ENCODE measurements at places on chromosomes 6 and 20.

DNA sequence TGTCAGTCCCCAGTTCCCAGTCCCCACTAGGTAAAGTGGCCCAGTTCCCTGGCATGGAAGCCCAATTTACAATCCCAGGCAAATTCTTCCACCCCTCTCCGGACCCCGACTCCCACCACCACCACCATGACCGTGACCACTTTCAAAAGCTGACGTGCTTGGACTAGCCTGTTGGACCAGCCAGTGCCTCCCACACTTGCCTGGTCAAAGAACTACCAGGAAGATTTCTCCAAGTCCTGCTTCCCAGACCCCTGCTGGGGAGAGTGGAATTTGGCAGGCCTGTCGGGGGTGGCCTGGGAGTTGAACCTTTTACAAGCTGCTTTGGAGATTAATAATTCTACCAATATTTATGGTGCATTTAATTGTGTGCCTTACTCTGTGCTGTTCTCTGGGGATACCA lies 1.4 kb upstream of the PTPRT start:
- DNase-seq = no peak

GRCh38 chr20:24446811-24447210 lies 22.6 kb upstream of the SYNDIG1 start:
- DNase-seq = no peak

GRCh38 chr6:88183471-88183870 lies 17.3 kb upstream of the CNR1 start:
- no peak for DNase-seq

- DNase-seq = no peak
These were observed 91.0 kb upstream of the MCHR2 start for GRCh38 chr6:100084991-100085364.

DNA sequence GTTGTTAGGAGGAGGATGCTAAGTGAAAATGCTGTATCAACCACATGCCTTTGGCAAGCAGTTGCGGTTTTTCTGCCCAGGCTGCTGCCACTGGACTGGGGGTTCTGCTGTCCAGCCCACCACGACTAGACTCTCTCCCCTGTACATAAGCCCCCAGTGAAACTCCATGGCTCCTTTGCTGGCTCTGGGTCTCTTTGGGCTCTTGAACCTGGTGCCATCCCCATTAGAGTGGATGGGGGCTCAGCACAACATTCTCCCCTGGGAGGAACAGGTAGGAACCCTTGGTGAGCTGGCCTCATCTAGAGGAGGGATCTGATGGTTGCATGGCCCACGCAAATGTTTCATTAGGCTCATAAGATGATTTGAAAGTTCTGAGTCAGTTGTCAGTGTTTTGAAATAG lies 204.8 kb upstream of the KCNG1 start:
- no peak for DNase-seq

DNA sequence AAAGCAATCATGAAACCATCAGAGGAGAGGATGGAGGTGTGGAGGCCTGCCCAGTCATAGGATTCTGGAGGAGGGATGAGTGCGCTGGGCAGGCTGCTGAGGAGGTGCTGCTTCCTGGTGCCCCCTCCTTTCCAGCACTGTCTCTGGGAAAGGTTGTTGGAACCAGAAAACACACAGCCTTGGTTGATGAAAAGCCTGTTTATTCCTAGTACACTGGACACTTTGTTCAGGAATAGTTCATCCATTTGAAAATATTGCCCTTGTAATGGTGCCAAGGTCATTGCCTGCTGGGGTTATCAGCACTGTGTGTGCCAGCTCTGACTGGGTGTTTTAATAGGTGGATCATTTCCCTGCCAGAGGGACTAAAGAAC lies 83.7 kb upstream of the ARMC2 start:
- no peak for DNase-seq

DNA sequence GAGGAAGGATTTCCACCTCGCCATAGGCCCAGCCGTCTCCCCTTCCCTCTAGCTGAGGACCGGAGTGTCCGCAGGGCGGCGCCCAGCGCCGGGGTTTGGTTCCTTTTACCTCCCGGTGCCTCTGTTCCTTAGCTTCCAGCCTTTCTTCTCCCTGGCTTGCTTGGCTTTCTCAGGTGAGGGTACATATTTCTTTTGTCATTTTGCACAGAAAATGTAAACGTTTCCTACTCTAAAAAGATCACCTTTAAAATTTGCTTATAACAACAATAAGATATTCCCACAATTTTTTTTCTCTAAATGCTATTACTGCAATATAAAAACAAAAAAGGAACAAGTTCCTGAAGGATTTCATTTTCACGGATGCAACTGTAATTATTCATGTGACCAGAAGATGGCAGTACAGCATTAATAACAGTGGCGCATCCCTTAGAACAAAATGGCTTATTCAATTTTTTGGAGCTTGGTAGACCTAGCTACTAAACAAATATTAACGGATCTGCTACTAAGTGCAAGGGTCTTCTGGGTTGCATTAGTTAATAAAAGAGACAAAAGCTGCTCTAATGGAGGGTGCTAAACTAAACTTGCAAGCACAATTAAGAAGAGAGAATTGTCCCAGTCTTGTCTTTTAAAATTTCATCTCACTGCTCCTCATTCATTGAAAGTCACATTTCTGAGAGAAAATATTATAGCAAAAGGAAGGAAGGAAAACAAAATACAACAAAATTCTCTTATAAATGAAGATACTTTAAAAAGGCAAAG lies 172.9 kb downstream of the ADGRG6 start:
- DNase-seq = no peak

GRCh38 chr6:45611491-45611890 lies 233.8 kb upstream of the SUPT3H start:
- no peak for DNase-seq

DNA sequence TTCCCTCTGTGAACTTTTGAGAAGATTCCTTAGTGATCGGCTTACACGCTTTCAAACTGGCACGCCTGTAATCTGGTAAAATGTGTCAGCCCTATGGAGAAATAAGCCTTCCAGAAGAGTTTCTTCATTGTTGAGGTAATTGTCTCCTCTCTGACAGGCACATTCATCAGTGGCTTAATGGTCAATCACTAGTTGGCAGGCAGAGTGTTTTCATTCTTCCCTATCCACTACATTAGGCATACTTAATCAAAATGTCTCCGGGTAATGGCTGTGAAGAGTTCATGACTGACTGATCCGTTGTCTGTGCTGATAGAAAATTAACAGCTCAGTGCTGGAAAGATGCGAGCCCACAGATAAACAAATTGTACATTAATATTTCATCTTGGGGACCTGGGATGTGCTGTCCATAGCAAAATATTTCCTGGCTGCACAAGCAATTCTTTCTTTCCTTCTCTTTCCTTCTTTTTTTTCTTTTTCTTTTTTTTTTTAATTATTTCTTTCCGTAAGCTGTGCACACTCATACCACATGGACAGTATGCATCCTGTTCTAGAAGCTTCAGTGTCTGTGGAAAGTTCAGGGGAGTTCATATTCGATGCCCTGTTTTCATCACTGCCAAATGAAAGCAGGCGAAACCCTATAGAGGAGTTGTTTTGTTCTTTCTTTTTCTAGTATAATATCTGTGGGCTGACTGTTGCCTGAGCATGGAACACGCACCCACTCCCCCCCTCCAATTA lies 31.4 kb downstream of the TSHZ2 start:
- DNase-seq = no peak

- no peak for DNase-seq
These were observed 357.3 kb downstream of the THBS2 start for GRCh38 chr6:168896321-168896720.

GRCh38 chr6:77633471-77633870 lies 19.4 kb upstream of the MEI4 start:
- no peak for DNase-seq

DNA sequence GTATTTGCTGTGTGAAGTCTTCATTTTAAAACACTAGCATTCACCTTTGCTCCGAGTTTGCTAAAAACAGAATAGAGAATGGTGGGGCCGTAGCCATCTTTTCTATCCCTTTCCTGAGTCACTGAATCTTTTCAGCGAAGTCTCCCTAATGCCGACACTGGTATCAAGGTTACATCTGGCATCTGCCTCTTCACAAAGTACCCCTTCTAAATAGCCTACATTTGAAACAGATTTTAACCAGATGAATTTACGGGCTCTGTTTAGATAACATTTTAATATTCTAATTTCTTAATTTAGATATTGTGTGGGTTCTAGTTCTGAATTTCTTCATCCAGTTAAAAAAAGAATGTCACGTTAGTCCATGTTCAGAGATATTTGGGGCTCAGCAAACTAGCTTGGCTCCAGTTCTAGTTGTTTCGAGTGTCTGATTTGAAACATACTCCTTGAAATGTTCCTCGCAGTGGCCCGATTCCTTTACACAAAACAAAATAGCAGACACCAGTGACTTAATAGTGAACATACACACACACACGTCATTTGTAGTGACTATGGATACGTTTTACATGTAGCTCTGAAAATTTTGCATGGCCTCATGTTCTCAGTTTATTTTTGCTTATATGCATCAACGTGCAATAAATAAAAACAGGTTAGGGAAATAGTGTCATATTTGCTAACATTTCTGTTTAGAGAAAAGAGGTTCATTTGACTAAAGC lies 15.1 kb downstream of the DSP start:
- no peak for DNase-seq

- no peak for DNase-seq
These were observed 26.9 kb downstream of the POPDC3 start for GRCh38 chr6:105152880-105153279.

DNA sequence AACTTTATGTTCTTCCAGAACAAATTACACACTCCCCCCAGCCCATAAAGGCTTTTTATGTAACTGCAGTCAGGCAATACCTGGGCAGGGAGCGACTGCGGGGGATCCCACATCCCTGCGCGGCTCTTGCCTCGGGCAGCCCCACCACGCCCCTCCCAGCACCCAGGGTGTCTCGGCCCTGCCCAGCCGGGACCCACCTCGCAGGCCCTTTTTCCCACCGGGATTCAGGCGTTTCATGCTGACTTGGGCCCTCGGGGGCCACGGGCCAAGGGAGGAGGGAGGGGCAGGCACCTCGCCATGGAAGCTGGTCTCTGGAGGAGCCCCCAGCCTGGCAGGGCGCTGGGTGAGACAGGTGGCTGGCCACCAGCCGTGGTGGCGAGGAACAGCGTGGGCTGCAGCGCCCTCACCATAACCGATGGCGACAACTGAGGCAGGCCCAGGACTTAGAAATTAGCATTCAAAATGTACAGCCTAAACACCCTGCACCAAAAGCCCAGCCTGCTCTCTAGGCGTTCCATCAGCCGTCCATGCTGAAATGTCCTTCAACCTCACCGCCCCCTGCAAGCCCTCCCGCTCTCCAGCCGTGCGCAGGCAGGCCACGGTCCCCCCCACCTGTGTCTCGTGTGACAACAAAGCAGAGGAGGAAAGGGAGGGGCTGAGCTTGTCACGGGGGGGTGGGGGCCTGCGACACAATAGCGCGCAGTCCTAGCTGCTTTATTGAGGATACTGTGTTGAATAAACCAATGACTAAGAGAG lies 15.1 kb upstream of the FOXC1 start:
- no peak for DNase-seq

DNA sequence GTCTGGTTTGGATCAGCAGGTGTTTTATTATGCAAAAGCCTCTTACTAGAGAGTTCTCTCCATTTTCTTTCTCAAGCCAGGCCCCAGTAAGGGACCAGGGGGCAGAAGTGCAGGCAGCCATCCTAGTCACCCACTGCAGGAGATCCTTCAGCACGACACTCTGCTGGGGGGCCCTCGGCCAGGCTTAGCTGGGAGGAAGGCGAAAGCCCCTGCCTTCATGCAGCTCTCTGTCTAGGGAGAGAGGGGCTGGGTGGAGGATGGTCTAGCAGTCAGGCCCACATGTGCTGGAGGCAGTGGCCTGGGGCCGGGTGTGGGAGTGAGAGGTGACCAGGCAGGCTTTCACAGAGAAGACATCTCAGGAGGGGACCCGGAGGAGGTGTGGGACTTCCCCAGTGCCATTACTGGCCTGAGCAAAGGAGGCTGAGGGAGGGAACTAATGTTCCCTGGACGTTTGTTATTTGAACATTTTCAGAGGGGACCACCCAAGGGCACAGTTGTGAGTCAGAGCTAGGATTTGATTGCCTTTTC lies 33.5 kb upstream of the VSTM2L start:
- DNase-seq = no peak

DNA sequence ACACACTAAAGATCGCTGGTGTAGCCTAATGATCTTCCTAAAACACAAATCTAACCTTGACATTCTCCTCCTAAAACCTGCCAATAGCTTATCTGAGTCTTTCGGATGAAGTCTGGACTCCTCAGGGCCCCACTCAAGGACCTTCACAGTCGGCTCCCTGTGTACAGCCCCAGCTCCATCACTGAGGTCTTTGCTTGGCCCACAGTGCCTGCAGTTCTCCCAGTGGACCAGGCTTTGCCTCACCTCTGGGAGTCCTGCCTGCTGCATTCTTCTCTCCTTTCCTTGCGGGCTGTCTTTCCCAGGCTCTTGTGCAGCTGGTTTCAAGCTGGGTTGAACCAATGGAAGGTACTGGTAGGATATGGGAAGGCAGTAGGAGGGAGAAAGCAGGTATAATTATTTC lies 122.6 kb upstream of the FERMT1 start:
- DNase-seq = no peak

- DNase-seq = no peak
These were observed 31.0 kb upstream of the OSTM1 start for GRCh38 chr6:108105571-108105970.

DNA sequence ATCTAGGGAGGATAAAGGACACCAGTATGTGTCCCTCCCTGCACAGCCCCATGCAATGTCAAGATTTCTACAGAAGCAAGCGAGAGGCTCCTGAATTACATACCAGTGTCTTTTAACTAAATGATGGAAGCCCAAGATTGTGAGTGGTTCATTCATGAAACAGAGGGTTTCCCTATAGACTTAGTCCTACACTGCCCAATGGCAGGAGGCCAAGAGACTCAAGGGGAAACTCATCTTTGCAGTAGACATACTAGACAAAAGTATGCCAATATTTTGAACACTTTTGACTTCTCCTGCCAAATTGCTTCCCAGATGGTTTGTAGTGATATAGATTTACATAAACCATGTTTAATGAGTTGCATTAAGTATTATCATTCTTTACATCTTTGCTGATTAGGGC lies 557.2 kb upstream of the JAG1 start:
- no peak for DNase-seq

- no peak for DNase-seq
These were observed 1.7 kb downstream of the PREX1 start for GRCh38 chr20:48826069-48826468.

GRCh38 chr20:57259938-57260921 lies 6.2 kb downstream of the BMP7 start:
- DNase-seq = no peak

GRCh38 chr20:5513975-5514516 lies 197.3 kb upstream of the PROKR2 start:
- DNase-seq = no peak

DNA sequence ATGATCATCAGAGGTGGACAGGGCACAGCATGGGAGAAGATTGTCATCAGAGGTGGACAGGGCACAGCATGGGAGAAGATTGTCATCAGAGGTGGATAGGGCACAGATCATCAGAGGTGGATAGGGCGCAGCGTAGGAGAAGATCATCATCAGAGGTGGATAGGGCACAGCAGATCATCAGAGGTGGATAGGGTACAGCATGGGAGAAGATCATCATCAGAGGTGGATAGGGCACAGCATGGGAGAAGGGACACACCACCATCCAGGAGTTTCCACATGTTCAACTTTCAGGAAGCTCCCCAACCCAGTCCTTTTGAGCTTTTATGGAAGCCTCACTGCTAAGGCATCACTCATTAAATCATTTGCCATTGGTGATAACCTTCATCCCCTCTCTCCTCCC lies 104.1 kb downstream of the MAP7 start:
- no peak for DNase-seq

GRCh38 chr6:13559968-13560650 lies 14.3 kb upstream of the SIRT5 start:
- DNase-seq = no peak

All from CD4-positive, alpha-beta T cell treated with Interleukin-17A for 4 hours (primary cell).